ENCODE measurements at places on chromosomes 12 and 14.
A peak's percentile ranks its signal among the peaks of the same experiment; 100 is the strongest.

GRCh38 chr12:94208622-94208966, 60.2 kb downstream of the PLXNC1 start:
- DNase-seq, result peak; percentile 37

GRCh38 chr12:75850721-75851462, 180.7 kb downstream of the PHLDA1 start:
- DNase-seq, result no peak

DNA sequence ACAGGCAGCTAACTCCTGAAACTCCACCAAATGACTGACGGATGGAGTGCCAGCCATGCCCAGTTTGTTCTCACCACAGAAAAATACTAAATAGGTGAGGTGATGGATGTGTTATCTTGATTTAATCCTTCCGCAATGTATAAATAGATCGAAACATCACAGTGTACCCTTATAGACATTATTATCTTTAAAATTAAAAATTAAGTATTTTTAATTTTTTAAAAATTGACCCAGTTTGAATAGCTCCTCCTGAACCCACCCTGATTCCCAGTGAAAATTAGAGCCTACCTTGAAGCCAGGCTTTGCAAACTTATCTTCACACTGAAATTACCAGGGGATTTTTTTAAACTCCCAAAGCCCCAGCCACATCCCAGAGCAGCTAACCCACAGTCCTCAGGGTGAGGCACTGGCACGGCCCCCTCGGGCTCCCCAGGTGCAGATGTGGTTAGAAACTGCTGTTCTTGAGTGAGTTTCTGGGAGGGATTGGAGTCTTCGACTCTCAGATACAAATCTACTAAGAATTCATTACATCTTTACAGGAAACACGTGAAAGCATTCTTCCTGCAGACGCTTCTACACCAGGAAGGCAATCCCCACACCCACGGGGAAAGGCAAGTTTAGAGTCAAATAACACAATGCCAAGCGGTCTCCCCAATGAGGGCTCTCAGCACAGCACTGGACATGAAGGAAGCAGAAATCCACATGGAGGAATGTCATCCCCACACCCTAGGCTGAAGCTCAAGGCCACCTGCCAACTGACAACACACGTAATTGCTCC, 126.4 kb downstream of the RIMBP2 start:
- DNase-seq, result no peak

DNA sequence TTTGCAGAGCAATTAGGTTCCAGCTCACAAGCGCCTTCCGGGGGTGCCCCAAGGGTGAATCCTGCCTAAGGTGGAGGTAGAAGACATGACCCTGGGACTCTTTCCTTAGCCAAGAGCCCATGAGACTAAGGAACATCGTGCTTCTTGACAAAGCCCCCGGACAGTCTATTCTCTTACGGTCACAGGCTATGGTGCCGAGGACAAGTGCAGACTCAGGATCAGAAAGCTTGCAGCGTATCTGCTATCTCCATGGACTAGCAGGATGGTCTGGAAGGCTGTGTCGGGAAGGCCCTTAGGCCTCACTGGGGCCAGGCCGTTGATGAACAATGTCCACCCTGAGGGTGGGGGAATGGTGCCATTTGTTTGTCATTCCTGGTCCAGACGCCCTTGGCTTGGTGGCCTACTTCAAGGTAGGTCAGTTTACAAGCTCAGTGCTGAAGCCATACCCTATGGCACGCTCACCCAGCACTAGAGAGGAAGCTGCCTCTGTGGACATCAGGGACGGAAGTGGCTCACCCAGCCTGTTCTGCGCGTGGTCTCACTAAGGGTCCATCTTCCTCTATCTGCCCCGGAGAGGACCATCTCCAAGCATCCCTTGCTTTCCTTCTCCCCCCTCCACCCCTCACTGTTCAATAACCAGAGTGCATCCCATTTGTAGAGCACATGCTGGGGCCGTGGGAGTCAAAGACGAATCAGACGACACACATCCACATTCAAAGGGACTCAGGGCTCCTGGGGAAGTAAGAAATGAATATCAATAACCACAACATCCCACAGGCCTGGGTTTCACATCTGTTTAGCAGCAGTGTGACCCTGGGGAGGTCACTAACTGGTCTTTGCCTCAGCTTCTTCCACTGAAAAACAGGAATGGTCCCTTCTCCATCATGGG, 45.0 kb upstream of the IQSEC3 start:
- no peak for DNase-seq

GRCh38 chr14:24944800-24945199, 105.1 kb downstream of the STXBP6 start:
- no peak for DNase-seq

DNA sequence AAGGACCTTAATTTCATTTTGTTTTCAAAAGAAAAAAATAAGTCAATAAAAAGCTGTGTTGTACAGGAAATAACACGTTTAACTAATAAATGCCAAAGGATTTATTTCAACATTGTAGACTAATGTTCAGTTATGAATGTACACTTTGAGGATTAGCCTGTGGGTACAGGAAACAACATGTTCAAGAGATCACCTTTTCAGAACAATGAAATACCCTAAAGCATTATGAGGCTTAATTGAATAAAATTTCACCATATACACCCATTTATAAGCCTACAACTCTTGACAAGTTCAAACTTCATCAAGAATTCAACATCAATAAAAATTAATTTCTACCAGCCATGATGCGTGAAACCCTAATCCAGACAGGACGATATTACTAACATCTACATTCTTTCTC, 56.6 kb upstream of the SLC6A15 start:
- no peak for DNase-seq

DNA sequence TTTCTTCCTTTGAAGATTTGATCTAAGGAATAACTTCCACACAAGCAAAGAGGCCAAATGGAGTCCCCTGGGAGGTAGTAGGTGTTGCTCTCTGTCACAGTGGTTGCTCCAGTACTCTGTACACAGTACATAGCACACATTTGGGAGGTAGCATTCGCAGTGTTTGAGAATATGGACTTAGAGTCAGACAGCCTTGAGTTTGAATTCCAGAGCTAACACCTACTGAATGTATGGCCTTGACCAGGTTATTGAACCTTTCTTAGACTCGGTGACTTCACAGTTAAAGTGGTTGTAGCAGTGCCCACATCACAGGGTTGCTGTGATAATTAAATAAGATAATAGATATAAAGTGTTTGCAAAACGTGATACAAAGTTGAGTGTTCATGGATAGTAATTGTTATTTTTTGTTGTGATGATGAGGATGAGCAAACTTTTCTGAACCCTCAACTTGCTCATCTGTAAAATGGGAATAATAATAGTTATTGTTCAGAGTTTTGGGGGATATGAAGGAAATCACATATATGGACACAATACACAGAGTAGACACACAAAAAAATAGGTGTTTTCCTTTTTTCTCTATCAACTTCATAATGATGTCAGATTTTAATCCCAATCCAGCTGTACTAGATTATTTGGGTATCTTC, 271.6 kb upstream of the CRY1 start:
- DNase-seq, result no peak

GRCh38 chr12:121427556-121428050, 27.7 kb downstream of the RNF34 start:
- DNase-seq, result no peak

Measured in activated CD4-positive, CD25-positive, alpha-beta regulatory T cell treated with anti-CD3 and anti-CD28 coated beads, Interleukin-2, amount 50 U/mL, for 72 hours (primary cell).